ENCODE measurements at places on chromosomes 6 and 20.

GRCh38 chr6:90425161-90425641 lies 128.6 kb upstream of the BACH2 start:
- no peak for DNase-seq

DNA sequence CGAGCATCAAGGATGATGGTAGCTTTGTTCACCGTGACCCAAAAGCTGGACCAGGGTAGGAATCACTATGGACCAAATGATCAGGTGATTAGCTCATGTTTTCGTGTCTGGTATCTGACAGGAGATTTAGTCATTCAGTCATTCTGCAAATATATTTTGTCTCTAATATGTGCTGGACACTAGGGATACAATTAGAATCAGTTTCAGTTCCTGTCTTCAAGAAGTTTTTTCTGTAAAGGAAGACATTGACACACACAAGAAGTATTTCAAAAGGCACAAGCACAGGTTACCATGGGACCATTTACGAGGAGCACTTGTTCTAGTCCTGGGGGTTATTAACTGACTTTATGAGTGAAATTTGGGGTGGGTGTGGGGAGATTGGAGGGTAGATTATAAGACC lies 244.9 kb downstream of the HIVEP2 start:
- DNase-seq = no peak

DNA sequence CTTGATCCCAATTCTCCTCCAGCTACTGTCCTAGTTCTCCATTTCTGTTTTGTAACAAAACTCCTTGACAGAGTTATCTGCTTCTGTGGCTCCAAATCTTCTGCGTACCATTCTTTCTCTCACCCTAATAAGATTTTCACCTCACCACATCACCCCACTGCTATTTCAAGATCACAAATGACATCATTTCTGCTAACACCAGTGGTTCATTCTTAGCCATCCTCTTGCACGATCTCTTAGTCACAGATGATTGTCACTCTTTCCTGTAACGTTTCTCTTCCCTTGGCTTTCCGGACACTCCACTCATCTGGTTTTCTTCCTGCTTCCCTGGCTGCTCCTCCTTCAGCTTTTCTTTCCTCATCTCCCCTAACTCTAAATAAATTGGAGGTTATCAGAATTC lies 56.8 kb upstream of the FABP7 start:
- DNase-seq = no peak

DNA sequence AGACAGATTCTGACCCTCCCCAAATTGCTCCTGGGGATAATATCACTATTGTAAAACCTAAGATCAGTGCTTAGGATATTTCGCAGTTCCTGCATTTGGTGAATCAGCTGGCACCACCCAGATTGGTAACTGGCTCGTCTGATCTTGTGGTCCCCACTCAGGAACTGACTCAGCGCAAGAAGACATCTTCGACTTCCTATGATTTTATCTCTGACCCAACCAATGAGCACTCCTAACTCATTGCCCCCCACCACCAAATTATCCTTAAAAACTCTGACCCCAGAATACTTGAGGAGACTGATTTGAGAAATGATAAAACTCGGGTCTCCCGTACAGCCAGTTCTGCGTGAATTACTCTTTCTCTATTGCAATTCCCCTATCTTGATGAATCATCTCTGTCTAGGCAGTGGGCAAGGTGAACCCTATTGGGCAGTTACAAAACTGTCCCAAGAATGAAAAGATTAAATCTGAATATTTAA lies 55.7 kb upstream of the PRND start:
- DNase-seq = no peak

GRCh38 chr6:166237617-166238016 lies 70.0 kb upstream of the TBXT start:
- no peak for DNase-seq

GRCh38 chr20:53617791-53618489 lies 24.3 kb upstream of the ZNF217 start:
- DNase-seq = no peak

GRCh38 chr20:23857962-23858595 lies 21.5 kb downstream of the CST5 start:
- no peak for DNase-seq

GRCh38 chr20:4490606-4491280 lies 231.0 kb upstream of the PRND start:
- DNase-seq = no peak

Data from NCI-H510A (cell line).